ENCODE measurements at places on chromosomes 11 and 22.

DNA sequence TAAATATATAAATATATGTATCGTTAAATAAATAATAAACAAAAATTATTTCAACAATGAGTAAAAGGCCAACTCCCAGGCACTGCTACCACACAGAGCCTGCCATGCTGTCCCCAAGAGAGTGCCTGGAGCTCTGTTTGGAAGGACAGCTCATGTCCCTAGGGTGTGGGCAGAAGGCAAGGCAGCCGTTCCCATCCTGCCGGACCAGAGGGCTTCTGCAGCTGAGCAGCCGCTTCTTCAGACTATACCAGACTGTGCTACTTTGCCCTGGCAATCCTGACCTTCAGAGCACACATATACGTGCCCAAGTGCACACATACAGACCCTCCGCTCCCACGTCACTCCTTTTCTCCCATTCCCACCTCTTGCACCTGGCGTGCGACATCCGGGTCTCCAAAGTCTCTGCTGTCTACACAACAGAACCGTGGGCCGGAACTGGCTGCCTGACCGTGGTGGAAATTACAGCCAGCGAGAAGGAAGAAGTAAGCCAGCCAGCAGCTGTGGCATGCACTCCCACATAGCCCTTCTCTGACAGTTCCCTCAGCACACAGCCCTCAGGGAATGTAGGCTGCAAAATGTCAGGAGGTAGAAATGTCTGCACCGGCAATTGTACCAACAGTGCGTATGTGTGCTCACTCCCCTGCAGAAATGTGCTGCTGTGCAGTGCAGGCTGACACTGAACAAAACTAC, 24.0 kb downstream of the PAX6 start:
- DNase-seq: no peak

DNA sequence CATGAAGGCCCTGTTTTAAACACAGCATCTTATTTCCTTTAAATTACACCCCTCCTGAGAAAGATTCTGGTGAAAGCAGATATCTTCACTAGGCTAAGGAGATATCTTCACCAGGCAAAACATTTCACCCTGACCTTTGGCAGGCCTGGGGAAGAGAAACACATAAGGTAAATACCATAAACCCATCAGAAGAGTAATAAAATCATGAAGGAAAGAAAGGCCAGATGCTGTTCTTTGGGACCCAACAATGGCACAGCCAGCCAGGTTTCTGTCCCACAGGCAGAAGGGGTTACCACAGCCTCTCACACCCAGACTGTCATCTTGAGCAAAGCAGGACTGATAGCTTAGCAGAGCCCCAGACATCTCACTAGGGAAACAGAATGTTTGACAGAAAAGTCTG, 125.4 kb downstream of the CCDC34 start:
- no peak for DNase-seq

- DNase-seq: no peak
Measured at GRCh38 chr11:3920148-3920852, 64.8 kb downstream of the STIM1 start.

- DNase-seq: no peak
Measured at GRCh38 chr11:35013514-35014233, 97.3 kb downstream of the PDHX start.

DNA sequence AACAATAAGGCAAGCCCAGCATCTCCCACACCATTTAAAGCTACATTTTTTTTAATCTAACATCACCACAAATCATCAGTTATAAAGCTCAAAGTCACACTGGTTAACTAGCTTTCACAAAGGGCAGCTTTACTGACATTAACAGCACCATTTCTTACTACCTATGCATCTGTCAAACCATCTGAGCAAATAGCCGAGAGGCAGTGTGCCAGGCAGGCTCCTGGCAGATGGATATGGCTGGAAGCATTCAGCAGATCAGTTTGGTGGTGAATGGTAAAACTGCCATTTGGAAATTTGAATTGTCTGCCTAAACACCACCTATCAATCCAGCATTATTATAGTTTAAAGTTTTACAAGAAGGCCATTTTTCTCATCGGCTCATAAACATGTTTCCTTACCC, 131.2 kb downstream of the TTC28 start:
- no peak for DNase-seq

- no peak for DNase-seq
Measured at GRCh38 chr11:2205214-2205720, 33.7 kb upstream of the TH start.

DNA sequence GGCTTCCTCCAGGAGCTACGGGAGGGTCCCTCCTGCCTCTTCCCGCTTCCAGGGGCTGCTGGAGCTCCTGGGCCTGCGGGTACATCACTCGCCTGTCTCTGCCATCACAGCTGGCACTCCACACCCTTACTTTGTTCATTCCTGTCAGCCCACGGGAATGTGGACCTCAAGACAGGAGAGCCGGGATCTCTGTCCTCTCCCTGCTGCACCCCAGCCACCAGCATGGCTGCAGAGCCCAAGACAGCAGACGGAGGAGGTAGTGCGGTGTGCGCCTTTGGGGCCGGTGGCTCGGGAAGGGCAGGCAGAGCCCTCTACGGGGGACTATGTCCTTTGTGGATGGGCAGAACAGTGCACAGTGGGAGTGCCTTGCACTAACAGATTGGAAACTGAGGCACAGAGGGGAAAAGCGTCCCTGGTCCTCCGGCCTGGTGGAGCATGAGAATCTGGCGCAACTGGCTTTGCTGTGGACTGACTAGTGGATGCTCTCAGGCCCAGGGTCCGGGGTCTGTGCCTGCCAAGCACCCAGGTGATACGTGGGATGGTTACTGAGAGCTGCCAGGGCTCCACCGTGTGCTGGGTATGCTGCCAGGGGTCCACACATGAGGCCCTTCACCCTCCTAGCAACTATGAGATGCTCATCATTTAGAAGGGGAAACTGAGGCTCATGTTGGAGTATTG, 47.3 kb downstream of the IGF2 start:
- DNase-seq: no peak

- DNase-seq: no peak
Measured at GRCh38 chr11:134756811-134757540, 344.9 kb upstream of the B3GAT1 start.

- no peak for DNase-seq
Measured at GRCh38 chr22:48856308-48856615, 971.4 kb downstream of the BRD1 start.

- no peak for DNase-seq
Measured at GRCh38 chr11:26065944-26066343, 266.0 kb upstream of the ANO3 start.

- no peak for DNase-seq
Measured at GRCh38 chr22:21642584-21643448, 714 bp downstream of the SDF2L1 start.

DNA sequence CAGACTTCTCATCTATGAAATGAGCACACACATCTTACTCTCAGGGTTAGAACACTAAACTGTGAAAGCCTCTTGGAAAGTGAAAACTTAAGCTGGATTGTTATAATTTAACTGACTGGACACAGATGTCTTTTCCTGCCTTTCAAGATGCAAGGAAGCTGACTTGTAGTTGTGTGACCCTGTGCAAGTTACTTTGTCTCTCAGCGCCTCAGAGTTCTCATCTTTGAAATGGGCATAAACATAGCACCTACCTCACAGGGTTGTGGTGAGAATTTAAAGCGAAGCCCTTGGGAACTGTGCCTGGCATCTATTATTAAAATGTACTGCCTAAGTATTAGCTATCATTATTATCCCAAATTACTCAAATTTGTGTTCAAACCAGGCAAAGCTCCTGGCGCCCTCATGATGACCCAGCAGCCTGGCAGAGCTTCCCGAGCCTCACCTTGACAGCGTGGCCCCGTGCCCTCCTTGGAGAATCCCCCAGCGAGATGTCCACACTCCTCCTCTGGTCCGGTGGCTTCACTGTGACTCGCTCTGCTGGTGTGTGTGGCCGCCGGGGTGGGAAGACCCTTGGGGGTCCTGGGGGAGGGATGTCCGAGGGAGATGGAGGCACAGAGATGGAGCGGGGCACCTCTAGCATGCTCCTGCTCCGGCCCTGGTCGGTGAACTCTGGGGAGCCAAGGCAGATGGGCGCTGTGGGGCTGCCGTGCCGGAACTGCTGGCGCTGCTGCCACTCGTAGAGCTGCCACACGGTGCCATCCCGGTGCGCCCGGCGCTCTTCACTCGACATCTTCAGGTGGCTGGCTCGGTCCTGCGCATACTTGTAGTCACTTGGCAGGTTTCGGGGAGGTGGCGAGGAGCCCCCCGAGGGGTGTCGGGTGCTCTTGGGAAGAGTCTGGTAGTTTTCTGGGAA, 78.2 kb downstream of the C11orf58 start:
- DNase-seq: no peak

Data from left hindlimb (tissue), 1 donor.